ENCODE measurements at places on chromosomes 11 and 22.

- DNase-seq: no peak
Observed at GRCh38 chr11:100800202-100800601, 113.1 kb downstream of the ARHGAP42 start.

DNA sequence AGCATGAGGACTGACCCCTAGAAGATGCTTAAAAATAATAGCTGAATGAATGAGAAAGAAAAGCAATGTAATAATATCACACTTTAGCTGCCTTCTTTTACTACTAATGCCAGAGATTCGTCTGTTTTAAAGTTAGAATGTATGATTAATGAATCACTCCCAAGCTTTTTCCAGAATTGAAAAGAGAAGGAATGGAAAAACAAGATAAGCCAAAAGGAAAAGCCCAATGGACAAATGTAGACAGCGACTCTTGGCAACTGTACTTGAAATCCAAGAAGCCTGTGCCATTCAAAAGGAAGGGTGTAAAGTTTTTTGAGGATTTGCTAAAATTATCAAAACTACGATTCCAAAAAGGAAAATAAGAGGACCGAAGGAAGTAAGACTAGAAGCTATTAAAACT is 40.8 kb upstream of the PAMR1 start:
- no peak for DNase-seq

- DNase-seq: no peak
Observed at GRCh38 chr22:30538280-30538679, 8.3 kb downstream of the SEC14L6 start.

- no peak for DNase-seq
Observed at GRCh38 chr22:22394591-22394990, 114.0 kb downstream of the ZNF280B start.
